ENCODE measurements at places on chromosomes 5 and 9.

- no peak for DNase-seq
Observed at GRCh38 chr5:133962801-133963476, 5.5 kb downstream of the C5orf15 start.

- no peak for DNase-seq
Observed at GRCh38 chr9:14313378-14313940, 482 bp downstream of the NFIB start.

GRCh38 chr5:52789851-52790250 lies 2.1 kb downstream of the ITGA1 start:
- DNase-seq: no peak

DNA sequence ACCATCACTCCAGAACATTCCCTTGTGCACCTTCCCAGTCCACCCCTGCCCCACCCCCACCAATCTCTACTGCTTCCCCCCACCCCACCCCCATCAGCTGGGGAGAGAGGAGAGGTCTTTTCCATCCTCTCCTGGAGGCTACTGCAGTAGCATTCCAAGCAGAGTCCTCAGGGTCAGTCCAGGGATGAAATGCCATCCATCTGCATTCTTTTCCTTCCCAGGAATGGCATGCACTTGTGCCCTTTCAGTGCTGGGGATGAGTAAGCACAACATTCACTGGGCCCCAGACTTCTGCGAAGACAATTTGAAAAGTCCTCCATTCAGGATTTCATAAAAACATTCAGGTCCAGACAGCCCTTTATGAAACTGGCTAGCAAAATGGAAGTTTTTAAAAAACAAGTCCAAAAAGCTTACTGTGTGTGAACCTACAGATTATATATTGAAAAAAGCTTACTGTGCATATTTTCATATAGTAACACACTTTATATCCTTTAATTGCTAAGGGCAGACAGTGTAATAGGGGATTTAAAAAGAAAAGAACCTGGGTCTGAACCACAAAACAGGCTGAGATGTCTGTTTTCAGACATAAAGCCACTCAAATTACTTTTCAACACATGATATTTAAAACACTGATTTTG lies 50.0 kb upstream of the GOLPH3 start:
- no peak for DNase-seq

DNA sequence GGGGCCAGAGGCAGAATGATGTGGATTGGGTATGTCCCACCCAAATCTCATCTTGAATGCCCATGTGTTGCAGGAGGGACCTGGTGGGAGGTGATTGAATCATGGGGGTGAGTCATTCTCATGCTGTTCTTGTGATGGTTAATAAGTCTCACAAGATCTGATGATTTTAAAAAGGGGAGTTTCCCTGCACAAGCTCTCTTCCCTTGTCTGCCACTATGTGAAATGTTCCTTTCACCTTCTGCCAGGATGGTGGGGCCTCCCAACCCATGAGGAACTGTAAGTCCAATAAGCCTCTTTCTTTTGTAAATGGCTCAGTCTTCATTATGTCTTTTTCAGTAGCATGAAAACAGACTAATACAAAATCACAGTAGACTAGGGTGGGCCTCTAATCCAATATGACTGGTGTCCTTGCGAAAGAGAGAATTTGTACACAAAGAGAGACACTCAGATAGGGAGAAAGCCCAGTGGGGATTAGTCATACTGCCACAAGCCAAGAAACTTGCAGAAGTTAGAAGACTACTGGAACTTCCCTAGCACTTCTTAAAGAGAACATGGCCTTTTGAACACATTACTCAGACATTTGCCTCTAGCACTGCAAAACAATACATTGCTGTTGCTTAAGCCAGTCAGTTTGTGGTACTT lies 68.4 kb downstream of the ANXA1 start:
- no peak for DNase-seq

GRCh38 chr5:53482717-53483638 lies 2.5 kb downstream of the FST start:
- DNase-seq: no peak

DNA sequence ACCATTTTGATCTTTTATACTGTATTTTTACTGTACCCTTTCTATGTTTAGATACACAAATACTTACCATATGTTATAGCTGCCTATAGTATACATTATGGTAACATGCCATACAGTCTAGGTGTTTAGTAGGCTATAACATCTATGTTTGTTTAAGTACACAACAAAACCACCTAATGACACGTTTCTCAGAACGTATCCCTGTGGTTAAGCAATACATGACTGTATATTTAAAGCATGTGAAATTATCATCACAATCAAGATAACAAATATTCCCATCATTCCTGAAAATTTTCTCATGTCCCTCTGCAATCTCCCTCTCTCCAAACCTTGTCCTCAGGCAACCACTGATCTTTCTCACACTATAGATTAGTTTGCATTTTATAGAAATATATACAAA lies 66.4 kb upstream of the SUSD1 start:
- DNase-seq: no peak

DNA sequence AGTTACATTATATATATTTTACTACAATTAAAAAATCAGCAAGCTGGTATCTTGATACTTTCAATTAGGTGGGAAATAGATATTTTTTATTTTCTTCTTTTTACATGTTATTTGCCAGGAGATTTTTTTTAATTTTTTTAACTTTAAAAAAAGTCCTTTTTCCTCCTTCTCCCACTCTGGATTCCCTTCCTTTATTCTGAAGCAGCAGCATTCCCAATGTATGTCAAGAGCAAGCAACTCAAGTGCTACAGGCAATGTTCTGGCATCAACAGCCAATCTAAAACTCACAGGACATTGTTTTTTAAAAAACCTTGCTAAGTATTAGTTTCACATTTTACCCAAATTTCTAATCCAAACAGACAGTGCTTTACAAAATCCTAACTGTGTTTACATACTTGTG lies 41.4 kb downstream of the GOLPH3 start:
- no peak for DNase-seq

- DNase-seq: peak; percentile 48
Observed at GRCh38 chr9:108412755-108413154, 443.0 kb downstream of the ACTL7B start.

DNA sequence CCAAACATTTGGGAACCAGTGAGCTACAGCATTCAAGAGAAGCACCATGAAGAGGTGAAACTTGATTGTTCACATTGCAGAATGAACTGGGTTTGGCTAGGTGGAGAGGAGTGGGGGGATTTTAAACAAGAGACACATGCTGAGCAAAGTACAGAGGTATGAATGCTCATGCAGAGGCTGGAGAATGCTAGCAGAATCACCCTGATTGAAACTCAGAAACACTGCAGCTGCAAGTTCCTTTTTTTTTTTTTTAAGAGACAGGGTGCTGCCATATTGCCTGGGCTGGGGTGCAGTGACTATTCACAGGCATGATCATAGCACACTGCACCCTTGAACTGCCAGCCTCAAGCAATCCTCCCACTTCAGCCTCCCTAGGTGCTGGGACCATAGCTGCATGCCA lies 35.1 kb downstream of the DENND1A start:
- DNase-seq: no peak

DNA sequence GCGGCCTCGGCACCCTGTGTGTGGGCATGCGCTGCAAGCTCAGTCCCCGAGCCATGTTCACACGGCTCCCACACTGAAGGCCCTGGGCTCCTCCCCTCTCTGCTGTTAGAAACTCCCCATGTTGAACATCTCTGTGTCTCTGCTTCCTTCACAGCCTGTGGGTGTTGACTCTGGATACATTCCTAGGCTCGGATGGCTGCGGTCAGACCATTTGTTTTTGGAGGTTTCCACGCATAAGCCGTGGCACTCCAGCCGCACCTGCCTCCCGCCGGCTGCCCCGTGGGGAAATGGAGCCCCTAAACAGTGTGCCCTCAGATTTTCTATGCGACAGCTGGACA lies 31.2 kb upstream of the LRRC14B start:
- DNase-seq: no peak

DNA sequence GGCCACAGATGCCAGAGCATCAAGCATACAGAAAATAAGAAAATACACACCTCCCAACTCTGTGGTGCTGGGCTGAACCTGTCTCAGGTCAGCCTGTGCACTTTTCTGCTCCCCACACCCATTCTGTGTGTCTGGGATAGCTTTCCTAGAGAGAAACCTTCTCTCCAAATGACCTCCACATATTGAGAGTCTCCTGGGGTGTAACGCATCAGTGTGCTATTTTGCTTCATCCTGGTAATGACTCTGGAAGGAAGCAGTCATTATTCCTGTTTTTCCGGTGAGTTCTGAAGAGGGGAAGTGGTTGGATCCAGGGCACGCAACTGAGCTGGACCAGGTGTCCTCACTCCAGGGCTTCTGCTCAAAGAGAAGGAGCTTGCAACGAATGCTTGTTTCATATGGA lies 73.2 kb upstream of the SH3PXD2B start:
- DNase-seq: no peak

DNA sequence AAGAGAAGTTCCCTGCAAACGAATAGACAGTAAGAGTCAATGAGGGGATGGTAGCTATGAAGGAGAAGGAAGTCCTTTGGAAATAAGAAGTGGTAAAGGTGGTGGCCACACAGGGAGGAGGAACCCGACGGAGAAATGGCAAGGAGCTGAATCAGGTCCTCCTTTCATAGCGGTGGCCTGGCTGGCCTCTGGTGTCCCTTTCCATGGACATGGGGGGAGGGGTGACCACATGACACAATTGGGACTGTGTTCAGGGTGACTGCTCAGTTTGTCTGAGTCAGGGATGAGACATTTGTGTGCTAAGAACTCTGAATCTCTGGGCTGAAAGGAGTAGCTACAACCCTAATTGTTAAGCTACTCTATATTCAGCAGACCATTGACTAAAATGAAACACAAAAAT lies 28.7 kb upstream of the TIMD4 start:
- DNase-seq: no peak

- no peak for DNase-seq
Observed at GRCh38 chr5:83072966-83073365, 4.2 kb downstream of the TMEM167A start.
